ENCODE measurements at places on chromosomes 7 and 10. TPM values are rescaled to one million over a fixed set of nuclear protein-coding genes. Genes with fewer than 3 reads are reported as not detected.
A peak's percentile ranks its signal among the peaks of the same experiment; 100 is the strongest.

TMEM26 gene
- total RNA-seq, result not detected

TMEM270 gene
- total RNA-seq, result 1.1 TPM

ACSL5 gene
- 195 TPM for total RNA-seq

- no peaks in the 10 kb centered on the region for H3K36me3 ChIP-seq
- DNase-seq, result no peak
- H3K27me3 ChIP-seq, result no peaks in the 10 kb centered on the region
- no peaks in the 10 kb centered on the region for H3K4me1 ChIP-seq
Measured at GRCh38 chr10:23343591-23344240, 881 bp downstream of the C10orf67 start.

- H3K4me3 ChIP-seq, result no peak overlapping the region
- no peak for DNase-seq
- H3K27ac ChIP-seq, result no peak overlapping the region
- no peaks in the 10 kb centered on the region for H3K36me3 ChIP-seq
- no peaks in the 10 kb centered on the region for H3K27me3 ChIP-seq
- H3K4me1 ChIP-seq, result no peaks in the 10 kb centered on the region
Measured at GRCh38 chr7:116851671-116852070, 10.7 kb upstream of the CAPZA2 start.

DNA sequence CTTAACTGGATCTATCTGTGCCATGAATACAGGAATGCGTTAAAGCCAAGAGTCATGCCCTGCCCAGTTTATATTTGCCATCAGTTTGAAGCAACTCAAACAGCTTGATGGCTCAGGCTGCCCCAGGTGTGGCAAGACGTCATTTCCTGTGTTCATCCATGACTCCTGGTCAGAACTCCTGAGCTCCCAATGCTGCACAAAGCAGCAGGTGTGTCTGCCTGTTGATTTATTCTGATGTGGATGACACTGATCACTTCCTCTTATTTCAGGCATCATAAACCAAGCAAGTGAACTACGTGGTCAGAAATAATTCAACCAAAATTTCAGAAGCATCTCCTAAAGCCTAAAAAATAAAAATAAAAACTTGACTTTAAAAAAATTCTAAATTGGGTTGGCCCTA, 68.5 kb downstream of the EZH2 start:
- peaks cover 62% of the 10 kb centered on the region for H3K36me3 ChIP-seq
- H3K27me3 ChIP-seq, result no peaks in the 10 kb centered on the region
- DNase-seq, result no peak
- H3K4me3 ChIP-seq, result no peak overlapping the region
- no peak overlapping the region for H3K27ac ChIP-seq
- no peaks in the 10 kb centered on the region for H3K4me1 ChIP-seq

- H3K4me3 ChIP-seq, result peak overlapping the region; percentile 94
- peak overlapping the region; percentile 83 for H3K27ac ChIP-seq
- no peak for DNase-seq
- H3K4me1 ChIP-seq, result peaks cover 21% of the 10 kb centered on the region
- H3K27me3 ChIP-seq, result no peaks in the 10 kb centered on the region
- no peaks in the 10 kb centered on the region for H3K36me3 ChIP-seq
Measured at GRCh38 chr10:98135222-98135899, 904 bp downstream of the R3HCC1L start.

DNA sequence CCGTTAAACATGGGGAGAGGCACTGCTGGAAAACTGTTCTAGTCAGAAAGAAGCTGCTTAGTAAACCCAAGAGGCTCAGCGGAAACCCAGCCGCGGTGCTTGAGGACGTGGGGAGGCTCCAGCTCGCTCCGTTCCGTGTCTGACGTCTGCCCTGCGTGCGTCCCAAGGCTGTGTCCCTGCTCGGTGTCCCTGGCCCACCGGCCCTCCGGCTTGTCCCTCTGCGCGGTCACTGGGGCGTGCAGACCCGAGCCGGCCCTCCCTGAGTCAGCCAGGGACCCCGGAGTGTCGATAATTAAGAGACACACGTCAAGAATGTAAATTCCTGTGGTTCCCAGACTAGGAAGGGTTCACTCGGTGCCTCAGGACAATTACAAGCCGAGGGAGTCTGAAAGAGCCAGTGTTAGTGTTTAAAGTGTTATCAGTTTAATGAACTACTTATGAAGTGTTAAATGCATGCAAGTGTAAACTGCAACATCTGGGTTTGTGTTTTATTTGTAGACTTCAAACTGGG, 98.9 kb downstream of the WDR11 start:
- no peak for DNase-seq
- H3K4me3 ChIP-seq, result no peak overlapping the region
- no peaks in the 10 kb centered on the region for H3K36me3 ChIP-seq
- no peak overlapping the region for H3K27ac ChIP-seq

DNA sequence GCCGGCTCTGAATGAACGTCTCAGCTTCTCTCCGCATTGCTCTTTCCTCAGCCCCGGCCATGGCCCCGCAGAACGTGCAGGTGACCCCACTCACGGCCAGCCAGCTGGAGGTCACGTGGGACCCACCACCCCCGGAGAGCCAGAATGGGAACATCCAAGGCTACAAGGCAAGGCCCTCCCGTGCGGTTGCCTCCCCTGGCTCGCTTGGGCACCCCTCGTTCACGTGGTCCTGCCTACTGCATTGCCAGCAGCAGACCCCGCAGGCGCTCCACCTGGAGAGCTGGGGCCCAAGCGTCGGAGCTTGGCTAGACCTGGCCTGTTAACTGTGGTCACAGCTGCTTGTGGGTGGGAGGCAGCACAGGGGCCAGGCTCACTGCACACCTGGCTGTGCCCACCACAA, 476.3 kb upstream of the FOXK1 start:
- no peak overlapping the region for H3K4me3 ChIP-seq
- no peak overlapping the region for H3K27ac ChIP-seq
- no peak for DNase-seq
- H3K4me1 ChIP-seq, result no peaks in the 10 kb centered on the region

GRCh38 chr7:92769394-92769699, 67.0 kb downstream of the CDK6 start:
- DNase-seq, result no peak
- peaks cover 30% of the 10 kb centered on the region for H3K4me1 ChIP-seq
- no peaks in the 10 kb centered on the region for H3K27me3 ChIP-seq
- H3K36me3 ChIP-seq, result peaks cover 6% of the 10 kb centered on the region
- no peak overlapping the region for H3K27ac ChIP-seq
- no peak overlapping the region for H3K4me3 ChIP-seq

Data from HCT116 (cell line).